ENCODE measurements at places on chromosomes 11 and 22.

DNA sequence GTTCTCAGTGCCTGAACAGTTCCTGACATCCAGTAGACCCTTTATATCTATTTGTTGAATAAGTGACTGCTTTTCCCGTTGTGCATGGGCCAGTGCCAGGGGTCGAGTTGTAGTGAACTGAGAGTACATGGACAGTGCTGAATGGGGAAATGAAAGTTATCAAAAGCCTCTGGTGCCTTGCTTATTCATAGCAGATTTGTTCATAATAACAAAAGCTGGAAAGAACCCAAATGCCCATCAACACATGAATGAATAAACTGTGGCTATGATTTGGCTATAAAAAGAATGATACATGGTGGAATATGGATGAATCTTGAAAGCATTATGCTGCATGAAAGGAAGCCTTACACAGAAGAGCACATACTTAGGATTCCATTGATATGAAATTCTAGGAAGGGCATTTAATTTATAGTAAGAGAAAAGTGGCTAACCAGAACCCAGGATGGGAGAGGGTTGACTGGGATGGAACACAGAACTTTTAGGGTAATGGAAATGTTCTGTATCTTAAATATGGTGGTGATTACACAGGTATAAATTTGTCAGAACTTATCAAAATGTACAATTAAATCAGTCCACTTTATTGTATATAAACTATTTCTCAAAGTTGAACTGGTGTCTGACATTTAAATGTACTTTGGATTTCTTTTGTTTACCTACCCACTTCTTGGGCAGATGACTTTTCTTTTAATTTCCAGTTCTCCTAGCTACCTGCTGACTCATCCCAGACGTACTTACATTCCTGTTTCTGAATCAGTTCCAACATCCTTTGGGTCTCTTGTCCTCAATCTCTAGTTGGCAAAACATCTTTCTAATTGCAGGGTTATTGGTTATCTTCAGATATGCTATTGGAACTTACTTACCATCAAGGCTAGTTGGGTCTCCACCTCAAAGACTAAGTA lies 42.8 kb downstream of the PACS1 start:
- DNase-seq: peak; percentile 94

DNA sequence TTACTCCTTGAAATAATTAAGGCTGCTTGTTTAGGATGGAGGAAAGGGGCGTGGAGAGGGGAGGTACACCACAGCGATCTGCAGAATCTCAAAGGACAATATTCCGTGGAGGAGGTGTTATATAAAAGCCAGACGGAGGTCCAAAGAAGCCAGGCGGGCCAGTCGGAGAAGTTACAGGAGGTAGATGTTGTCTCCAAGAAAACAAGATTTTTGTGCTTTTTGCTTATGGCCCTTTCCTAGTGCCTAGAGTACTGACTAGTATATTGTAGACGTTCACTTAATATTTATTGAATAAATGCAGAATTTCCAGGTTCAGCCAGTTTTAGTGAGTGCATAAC lies 761 bp downstream of the ZDHHC13 start:
- DNase-seq: peak; percentile 30

GRCh38 chr22:25090225-25090890 lies 109.3 kb upstream of the CRYBB3 start:
- DNase-seq: no peak

DNA sequence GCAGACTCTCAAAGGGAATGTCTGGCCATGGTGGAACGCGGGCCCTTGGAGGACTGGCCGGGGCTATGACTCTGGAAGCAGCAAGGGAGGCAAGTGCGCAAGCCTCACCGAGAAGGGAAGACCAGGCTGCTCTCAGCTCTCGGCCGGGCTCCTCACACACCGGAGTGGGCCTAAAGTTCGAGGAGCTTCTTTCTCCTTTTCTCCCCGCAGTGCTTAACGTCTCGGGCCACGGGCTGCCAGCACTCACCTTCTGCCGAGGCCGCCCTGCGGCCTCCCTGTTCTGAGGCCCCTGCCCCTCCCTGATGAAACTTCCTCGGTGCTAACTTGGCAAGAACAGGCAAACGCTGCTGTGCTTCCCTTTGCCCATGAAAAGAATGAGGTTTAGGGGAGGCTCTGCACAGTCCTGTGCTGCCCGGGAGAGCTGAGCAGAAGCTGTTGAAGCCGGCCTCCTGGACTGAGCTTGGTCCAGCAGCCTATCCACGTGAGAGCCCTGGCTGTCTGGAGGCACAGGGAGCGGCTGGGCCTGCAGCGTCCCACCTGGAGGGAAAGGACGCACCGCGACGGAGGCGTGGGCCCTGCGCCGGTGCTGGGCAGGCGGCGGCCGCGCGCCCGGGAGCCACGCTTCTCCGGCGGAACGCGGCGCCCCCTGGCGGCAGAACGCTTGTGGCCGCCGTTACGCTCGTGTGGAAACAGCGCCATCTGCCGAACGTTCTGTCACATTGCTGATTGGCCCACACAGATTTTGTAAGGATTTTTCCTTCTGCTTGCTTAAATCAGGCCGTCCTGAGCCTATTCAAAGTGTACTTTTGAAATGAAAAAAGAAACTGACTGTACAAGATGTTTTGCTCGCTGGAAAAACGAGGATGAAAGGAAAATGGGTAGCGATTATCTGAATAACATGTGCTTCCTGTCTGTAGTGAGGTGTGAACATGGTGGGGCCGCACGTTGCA lies 65.0 kb upstream of the TMEM45B start:
- peak; percentile 62 for DNase-seq

GRCh38 chr11:57645689-57646085 lies 4.0 kb downstream of the YPEL4 start:
- no peak for DNase-seq

DNA sequence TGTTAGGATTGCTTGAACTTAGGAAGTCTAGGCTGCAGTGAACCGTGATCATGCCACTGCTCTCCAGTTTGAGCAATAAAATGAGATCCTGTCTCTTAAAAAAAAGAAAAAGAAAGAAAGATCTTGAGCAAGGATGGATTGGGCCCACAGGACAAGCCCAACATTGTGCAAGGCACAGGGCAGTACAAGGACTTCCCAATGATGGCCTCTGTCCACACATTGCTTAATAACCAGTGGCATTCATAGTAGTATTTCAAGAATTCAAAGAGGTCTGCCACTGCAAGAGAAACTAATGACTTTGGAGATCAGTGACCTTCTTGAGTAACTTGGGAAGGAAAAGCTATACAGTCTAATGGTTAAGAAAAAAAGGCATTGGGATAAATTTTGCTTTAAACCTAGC lies 44.6 kb downstream of the SEZ6L start:
- peak; percentile 28 for DNase-seq

DNA sequence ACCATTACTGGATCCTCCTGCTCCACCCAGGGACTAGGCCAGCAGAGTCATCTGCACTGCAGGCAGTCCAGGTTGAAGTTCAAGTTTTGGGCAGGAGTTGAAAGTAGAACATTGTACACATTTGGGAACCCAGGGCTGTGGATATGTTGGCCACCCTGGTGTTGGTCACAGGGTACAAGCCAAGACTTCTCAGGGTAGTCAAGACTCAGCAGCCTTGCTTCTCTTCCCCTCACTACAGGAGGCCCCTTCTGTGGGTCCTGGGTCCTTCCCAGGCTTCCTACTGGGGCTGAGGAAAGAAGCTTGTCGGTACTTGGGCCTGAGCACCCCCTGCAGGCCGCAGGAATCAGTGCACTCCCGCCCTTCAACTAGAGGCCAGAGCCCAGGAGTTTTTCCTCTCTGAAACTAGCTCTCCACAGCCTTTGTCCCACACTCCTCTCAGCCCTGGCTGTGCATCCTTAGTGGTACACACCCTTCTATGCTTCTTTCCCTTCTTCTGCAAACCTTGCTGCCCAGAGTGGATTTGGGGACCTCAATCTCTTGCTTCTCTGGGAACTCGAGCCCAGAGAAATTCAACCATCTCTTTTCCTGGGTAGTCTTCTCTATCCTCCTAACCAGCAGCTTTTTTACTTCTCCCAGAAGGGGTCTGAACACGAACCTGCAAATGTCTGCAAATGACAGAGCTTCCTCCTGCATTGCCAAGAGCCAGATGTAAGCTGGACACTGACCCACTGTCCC lies 2.6 kb upstream of the HPX start:
- DNase-seq: peak; percentile 56

DNA sequence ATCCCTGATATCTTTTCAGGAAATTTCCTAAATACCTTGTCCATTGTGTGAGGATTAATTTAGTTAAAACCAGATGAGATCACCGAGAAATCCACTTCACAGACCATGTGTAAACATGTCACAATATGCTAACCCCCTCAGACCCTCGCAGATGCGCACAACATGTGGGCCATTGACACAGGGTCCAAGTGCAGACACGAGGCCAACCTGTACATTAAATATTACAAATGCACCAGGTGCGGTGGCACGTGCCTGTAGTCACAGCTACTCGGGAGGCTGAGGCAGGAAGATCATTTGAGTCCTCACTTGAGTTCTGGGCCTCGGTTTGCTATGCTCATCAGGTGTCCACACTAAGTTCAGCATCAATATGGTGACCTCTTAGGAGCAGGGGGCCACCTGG lies 9.9 kb upstream of the TMPRSS4 start:
- DNase-seq: no peak

DNA sequence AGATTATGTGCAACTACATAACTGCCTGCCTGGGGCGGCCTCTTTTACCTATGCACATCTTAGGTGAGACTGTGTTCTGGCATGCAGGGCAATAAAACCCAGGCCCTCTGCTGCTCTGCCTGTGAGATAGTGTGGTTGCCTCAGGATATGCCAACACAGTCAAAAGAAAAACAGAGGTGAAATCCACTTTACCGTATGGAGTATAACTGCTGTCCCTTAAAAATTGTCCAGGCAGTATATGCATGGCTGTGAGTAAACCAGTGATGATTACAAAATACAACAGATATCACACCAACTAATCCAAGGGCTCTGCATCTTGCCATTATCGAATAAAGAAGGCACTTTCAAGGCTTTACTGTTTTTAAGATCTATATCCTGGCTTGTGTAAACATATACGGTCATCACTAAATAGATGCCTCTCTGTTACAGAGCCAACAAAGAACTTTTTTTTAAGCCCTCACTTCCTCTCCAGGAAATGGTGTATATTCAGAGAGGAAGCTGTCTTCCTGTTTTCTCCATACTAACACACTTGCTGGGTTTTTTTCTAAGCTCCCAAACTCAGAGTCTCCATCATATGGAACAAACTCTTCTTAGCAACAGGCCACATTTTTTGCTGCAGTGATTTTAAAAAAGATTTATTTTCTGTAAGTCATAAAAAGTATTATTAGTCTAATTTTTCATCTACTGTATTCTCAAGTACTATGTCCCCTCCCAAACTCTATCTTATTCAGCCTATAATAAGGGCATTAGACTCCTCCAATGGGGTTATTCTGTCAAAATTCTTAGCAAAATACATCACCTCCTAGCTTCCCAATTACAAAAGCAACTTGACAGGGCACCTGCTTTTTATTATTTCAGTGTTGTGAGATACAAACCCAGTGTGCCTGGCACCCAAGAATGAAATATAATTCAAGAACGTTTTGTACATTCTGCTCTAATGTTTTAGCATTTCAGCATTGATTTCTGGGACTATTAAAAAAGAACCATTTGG lies 135.2 kb downstream of the MAML2 start:
- DNase-seq: no peak

- no peak for DNase-seq
Measured at GRCh38 chr11:61555051-61555969, 25.6 kb downstream of the SYT7 start.

DNA sequence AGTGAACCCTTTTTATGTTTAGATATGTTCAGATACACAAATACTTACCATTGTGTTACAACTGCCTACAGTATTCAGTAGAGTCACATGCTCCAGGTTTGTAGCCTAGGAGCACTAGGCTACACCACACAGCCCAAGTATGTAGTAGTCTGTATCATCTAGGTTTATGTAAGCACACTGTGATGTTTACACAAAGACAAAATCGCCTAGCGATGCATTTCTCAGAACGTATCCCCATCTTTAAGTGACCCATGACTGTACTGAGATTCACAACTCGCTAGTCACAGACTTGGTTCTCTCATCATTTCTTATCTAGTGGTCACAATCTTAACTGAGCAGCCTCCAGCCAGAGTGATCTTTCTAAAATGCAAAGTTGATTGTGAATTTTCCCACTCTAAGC lies 119.2 kb downstream of the RASSF10 start:
- DNase-seq: no peak

GRCh38 chr22:17257121-17258001 lies 38.1 kb upstream of the ADA2 start:
- no peak for DNase-seq

- DNase-seq: no peak
Measured at GRCh38 chr11:111086058-111086457, 159.5 kb upstream of the POU2AF2 start.

- DNase-seq: no peak
Measured at GRCh38 chr11:64713781-64714363, 9.1 kb downstream of the NRXN2 start.

- no peak for DNase-seq
Measured at GRCh38 chr11:37532271-37532670, 934.2 kb upstream of the RAG2 start.

- DNase-seq: no peak
Measured at GRCh38 chr11:67698247-67698646, 23.8 kb upstream of the ALDH3B2 start.

DNA sequence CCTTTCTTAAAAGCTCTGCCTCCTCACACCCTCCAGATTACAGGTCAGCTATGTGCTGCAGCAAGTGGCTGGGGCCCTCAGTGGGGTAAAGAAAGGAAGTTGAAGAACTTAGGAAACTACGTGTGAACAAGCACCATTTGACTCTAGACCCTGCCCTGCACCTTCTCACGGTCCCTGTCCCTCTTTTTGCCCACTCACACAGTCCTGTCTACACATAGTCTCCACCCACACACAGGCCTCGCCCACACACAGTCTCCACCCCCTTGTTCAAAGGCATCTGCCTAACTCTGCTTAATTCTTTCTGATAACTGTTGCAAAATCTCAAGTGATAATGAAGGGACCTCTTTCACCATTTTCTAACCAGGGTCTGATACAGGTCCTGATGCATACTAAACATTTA lies 59.0 kb downstream of the TMPRSS5 start:
- DNase-seq: no peak

GRCh38 chr11:67240576-67241389 lies 25.5 kb upstream of the GRK2 start:
- peak; percentile 82 for DNase-seq

DNA sequence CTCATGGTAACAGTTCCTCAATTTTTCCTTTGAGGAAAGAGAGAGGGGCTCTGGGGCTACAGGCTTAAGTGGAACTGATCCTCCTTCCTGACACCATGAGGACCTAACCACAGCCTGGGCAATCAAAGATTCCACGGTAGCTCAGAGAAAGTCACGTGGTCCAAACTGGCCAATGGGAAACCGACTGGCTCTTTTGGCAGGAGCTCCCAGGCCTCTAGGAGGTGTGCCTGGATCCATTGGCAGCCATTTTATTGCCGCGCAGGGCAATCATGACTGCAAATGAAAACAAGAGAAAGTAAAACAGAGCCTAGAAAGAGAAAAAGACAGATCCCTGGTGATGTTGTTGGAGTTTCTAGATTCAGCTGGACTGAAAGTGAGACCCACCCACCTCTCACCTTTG lies 27.3 kb upstream of the ASPHD2 start:
- no peak for DNase-seq

GRCh38 chr11:130180896-130181294 lies 21.3 kb downstream of the ST14 start:
- no peak for DNase-seq

GRCh38 chr22:49084206-49084605 lies 743.5 kb downstream of the BRD1 start:
- DNase-seq: no peak
